Stimulated activated CD4-positive, alpha-beta T cell treated with anti-CD3 and anti-CD28 coated beads, Interleukin-15, amount 100 ng/mL, for 24 hours (primary cell): ENCODE measurements at places on chromosomes 4 and X.

DNA sequence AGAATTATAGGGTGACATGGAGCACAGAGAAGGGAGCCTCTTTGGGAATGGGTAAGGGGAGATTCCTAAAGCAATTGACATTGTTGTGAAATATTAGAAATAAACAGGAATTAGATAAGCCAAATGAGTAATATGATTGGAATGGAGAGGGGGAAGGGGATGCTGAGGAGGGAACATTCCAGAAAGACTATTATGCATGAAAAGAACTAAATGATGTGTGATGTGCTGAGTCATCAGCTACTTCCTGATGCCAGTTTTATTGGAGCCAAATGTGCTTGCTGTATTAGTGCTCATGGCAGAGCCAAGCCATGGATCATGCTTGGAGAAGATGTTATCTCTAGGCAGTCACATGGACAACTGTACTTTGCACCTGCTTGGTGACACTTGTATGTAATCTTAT lies 189.0 kb upstream of the HCCS start:
- no peak for DNase-seq

DNA sequence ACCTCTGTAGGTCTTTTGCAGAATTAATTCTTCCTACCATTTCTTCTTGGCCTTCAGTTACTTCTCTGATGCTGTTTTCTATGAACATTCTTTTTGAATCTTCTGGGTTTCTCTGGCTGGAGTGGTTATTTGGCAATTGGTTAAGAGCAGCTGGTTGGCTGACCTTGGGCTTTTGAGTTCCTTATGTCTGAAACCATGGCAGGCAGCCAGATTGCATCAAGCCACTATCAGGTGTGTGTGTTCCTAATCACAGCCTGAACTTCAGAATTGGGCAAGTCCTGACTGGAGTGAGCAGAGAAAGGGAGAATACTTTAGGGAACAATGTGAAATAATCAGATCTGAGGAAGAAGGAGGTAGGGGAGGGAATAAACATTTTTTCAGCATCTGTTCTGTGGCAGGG lies 90.2 kb downstream of the ARHGAP10 start:
- no peak for DNase-seq

GRCh38 chrX:24899391-24899790 lies 116.4 kb downstream of the ARX start:
- DNase-seq: no peak

GRCh38 chr4:188262464-188262863 lies 123.2 kb downstream of the TRIML1 start:
- DNase-seq: no peak

- DNase-seq: no peak
Measured at GRCh38 chr4:22672519-22672918, 20.2 kb upstream of the GBA3 start.

DNA sequence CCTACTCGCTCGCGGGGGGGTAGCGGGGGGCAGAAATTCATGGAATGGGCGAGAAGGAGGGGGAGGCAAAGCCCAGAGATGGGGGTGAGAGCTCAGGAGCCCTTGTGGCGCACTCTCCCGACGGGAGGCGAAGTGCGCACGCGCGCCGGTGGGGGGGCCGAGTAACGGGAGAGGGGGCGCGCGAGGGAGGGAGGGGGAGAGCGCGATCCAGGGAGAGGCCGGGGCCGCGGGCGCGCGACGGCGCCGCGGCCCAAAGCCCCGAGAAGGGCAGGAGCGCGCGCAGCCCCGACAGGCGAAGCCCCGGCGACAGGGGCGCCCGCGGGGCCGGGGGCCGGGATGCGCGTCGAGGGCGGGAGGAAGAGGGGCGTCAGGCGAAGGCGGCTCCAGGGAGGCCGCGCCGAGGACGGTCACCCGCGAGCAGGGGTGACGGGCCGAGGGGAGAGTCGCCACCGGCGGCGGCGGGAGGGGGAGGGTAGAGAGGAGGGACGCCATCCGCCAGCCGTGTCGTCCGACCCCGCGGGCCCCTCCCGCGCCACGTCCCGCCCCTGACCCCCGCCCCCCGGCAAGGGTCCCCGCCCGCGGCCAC lies 421 bp downstream of the MECP2 start:
- DNase-seq: peak; percentile 73

DNA sequence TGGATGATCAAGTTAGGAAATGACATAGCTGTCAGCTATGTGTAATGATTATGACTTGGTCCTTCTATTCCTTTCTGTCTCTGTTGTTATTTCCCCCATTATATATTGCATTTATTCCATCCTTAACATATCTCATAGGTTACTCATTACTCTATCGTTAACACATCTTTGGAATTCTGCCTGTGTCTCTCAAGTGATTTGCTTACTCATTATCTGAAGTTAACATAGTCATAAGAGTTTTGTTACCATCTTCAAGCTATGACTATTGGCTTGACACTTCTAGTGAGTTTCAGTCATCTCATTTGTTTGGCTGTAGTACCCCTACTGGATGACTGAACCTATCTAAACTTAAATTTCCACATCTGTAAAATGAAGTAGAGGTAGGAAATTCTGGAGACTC lies 286.1 kb upstream of the PPP1R2C start:
- no peak for DNase-seq

GRCh38 chr4:6889101-6889735 lies 20.4 kb upstream of the TBC1D14 start:
- DNase-seq: no peak

DNA sequence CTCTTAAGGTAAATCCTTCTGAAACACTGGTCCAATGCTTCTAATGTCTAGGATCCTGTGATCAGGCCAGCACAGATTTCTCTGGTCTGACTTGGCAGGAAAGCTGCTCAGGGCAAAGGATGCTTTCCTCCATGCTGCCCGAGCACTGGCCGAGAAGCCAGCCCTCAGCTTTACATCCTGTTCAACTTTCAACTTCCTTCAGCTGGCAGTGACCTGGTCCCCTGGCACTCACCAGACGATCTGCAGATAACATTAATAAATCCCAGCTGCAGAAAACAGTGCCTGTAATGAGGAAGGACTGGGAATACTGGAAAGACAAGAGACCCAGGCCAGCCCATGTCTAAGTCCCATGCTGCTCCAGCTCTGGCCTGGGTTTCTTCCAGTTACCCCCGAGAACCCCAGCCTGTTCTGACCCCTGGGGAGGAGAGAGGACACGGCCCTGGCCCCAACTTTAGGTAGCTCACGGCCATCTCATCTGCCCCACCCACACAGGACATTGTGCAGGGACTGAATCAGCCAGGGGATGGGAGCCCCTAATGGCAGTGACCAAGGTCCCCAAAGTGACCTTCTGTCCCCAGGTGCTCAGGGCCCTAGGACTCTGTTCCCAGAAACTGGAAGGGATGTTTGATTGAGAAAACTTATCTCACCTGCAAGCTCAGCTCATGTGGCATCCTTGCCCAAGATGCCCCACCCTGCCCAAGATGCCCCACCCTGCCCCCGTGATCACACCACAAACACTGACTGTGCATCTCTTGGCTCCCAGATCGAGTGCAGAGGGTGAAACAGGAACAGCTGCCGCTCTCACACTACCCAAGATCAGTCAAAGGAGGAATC lies 28.0 kb downstream of the JAKMIP1 start:
- DNase-seq: no peak

- DNase-seq: no peak
Measured at GRCh38 chrX:134792077-134792476, 133.8 kb upstream of the PLAC1 start.

DNA sequence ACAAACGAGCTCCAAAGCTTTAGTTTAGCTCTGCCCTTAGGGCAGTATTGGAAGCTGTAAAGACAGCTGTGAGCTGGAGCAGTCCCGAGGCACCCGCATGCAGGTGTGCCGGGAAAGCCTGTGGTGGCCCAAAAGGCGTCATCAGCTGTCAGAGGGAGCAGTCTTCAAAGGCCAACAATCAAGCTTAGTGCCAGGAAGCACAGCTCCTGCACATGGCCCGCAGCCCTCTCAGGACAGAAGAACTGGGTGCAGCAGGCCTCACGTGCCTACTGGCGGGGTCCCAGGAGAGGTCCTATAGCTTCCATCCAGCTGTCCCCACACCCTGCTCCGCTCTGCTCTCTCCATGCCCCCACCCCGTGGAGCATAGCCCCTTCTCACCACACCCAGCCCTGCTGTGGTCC lies 92.2 kb upstream of the TRIM2 start:
- DNase-seq: peak; percentile 60

- DNase-seq: no peak
Measured at GRCh38 chr4:123598331-123598730, 201.7 kb downstream of the SPRY1 start.

GRCh38 chrX:15781961-15782699 lies 8.2 kb upstream of the ZRSR2 start:
- DNase-seq: no peak

DNA sequence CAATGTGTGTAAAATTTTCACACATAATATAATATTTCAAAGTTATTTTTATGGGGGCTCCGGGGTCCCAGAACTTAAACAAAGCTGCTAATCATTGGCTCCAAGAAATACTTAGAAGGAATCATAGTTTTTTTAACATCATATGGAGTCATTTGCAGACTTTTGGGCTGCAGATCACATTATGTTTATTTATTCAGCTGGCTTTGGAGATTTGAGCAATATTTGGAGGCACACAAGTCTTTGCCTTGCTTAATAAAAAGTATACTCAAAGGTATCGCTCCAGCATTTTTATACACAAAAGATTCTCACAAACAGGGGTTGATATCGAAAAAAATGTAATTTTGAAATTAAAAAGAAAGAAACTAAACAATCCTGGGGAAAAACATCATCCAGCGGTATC lies 382.5 kb upstream of the TENM3 start:
- no peak for DNase-seq

DNA sequence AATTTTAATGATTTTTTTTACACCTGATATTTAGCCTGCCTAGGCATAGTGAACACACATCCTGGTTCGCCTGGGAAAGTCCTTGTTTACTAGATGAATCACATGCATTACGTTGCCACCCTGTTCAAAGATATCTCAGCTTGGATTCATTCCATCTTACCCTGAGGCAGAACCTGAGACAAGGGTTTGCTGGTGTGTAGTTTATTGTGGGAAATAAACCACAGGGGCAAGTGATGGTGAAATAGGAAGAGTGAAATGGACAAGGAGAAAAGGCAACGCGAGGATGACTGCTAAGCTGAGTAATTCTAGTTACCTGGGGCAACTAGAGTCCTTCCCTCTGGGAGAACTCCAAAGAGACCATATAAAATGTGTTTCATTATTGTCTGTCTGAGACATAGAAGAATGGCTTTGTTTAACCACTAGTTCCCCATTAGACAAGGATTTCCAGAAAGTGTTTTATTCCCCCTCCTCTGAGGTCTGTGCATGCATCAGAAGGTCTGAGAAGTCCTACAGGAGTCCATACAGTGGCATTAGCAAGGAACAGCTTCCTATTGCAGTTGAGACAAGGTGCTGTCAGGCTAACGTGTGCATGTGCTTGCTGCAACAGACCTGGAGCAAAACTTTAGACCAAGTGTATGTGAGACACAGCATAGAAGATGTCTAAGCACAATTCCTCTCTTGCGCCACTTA lies 797.3 kb upstream of the FRG1 start:
- DNase-seq: no peak

DNA sequence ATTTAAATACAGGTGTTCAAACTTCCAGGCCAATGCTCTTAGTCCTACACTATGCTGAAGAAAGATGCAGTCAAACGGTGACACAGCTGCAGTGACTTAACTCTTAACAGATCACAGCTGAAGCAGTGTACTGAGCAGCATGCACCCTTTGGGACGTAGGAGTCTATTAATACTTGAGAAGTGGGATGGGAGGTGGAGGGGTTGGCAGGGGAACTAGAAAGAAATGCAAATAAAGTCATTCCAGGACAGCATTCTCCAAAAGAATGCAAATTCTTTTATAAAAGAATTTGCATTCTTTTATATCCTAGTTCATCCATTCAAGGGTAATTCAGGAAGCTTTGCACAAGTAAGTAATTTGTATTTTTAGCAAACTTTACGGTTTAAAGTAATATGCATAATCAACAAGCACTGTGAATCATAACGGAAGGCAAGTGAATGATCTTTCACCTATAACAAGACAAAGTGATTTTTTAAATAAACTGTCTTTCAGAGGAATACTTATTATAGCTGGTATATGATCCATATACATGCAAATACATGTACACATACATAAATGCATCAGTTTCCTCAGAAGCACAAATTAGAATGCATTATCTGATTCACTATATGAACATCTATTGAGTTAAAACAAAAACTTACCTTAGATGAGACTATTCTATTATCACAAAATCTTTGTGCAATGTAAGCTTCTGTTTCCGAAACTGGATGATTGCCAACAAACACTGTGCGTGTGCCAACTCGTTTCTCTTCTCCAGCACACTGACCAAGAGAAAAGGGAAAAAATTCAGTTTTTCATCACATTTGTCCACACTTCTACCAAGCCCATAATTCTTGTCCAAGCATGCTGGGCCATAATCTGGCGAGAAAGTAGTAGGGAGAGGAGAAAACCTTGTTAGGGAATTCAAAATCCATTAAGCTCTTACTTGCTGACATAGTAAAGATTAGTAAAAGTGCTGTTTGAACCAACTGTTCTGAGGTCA lies 106.5 kb downstream of the ATP11C start:
- no peak for DNase-seq

DNA sequence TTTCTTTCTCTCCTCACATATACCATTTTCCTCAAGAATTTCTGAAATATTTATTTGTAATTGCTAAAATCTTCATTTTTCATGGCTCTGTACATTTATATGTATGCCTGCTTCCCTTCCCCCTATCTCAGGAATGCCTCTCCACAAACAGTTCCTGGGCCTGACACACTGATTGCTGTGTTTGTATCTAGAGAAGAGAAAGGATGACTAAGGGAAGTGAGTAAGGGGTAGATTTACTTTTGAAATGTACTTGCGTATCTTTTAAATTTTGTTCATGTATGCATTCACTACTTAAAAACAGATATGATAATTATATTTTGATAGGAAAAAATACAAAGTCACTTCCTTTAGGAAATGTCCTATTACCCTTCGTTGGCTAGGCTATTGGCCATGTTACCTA lies 790.8 kb downstream of the PCDH18 start:
- no peak for DNase-seq
